ENCODE measurements at places on chromosomes 3 and 15.

- no peak for DNase-seq
Observed at GRCh38 chr3:8512234-8512633, 10.6 kb downstream of the LMCD1 start.

GRCh38 chr3:37667335-37667734, 194.3 kb upstream of the CTDSPL start:
- DNase-seq, result no peak

GRCh38 chr15:52134502-52135144, 22.0 kb upstream of the BCL2L10 start:
- no peak for DNase-seq

- DNase-seq, result no peak
Observed at GRCh38 chr3:89565098-89565497, 457.7 kb downstream of the EPHA3 start.

DNA sequence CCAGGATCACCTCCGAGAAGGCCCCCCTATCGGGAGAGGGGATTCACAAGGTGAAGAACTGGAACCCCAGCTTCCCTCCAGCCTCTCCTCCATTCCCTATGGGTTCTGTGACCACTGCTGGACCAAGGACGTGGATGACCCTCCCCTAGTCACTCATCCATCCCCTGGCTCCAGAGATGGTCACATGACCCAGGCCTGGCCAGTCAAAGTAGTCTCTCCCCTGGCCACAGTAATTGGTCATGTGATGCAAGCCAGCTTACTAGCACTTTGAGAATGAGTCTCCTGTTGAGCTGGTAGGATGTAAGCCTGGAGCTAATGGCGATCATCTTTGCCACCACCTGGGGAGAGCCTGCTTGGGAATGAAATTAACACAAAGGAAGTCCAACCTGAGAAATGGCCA, 3.9 kb downstream of the CAMK1 start:
- no peak for DNase-seq

GRCh38 chr3:28850186-28850585, 430.7 kb upstream of the RBMS3 start:
- DNase-seq, result no peak

GRCh38 chr3:160928183-160928726, 172.2 kb downstream of the PPM1L start:
- peak; percentile 18 for DNase-seq

- no peak for DNase-seq
Observed at GRCh38 chr3:71726146-71726545, 944 bp upstream of the EIF4E3 start.

GRCh38 chr15:38414357-38414756, 39.6 kb upstream of the FAM98B start:
- peak; percentile 59 for DNase-seq

DNA sequence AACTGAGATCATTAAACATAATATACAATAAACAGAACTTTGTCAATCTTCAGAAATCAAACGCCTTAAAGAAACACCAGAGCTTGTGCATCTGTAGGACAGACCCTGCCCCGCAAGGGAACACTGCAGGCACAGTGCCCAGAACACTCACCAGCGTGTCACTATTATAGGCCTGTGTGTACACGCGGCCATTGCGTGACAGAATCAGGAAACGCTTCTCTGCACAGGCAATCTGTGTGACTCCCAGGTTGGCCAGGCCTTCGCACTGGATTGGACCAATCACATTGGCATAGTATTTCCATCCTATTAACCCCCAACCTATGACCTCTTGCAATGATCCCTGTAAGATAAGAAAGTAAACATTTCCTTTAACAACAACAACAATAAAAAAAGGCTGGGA, 52.9 kb downstream of the HERC2 start:
- no peak for DNase-seq

GRCh38 chr3:141686466-141687291, 51.4 kb upstream of the RNF7 start:
- DNase-seq, result no peak

- no peak for DNase-seq
Observed at GRCh38 chr3:8164145-8164544, 337.5 kb upstream of the LMCD1 start.

- DNase-seq, result peak; percentile 73
Observed at GRCh38 chr3:140845882-140846281, 95.8 kb upstream of the SLC25A36 start.

GRCh38 chr3:194876403-194877095, 190.9 kb downstream of the FAM43A start:
- no peak for DNase-seq

- DNase-seq, result no peak
Observed at GRCh38 chr3:151123827-151124226, 38.4 kb downstream of the MED12L start.

DNA sequence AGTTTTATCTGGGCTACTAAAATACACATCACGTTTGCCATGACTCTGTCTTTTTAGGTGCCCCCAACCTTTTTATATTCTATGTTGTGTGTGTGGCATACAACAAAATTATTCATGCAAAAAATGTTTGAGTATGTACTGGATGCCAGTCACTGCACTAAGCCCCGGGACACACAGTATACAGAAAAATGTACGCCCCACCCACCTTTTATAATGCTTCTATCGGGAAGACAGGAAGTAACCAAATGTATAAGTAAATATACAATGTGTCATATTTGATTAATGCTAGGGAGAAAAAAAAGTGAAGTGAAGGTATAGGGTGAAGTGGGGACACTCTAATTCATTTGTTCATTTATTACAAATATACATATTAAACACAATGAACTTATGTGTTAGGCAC, 503.4 kb upstream of the MDFIC2 start:
- DNase-seq, result no peak

GRCh38 chr3:187919544-187919943, 174.3 kb upstream of the BCL6 start:
- DNase-seq, result peak; percentile 71

- no peak for DNase-seq
Observed at GRCh38 chr3:61505197-61505596, 56.2 kb upstream of the PTPRG start.

GRCh38 chr15:38864827-38865581, 300.4 kb upstream of the RASGRP1 start:
- DNase-seq, result no peak

DNA sequence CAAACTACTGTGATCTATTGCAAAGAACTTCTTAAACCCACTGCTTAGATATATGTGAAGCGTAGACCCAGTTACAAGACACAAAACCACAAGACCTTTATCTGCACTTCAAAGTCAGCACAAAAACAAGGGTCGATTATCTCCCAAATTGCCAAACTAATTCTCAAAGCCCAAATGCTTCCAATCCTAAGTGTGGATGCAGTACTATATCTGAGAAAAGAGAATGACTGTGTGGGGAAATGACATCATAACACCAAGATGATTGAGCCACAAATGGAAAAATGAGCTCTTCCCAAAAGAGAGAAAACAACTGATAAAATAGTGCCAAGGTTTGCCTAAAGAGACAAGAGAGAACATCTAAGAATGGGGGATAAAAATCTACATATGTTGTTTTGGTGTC, 86.2 kb downstream of the MEIS2 start:
- no peak for DNase-seq

- DNase-seq, result no peak
Observed at GRCh38 chr3:19012846-19013245, 135.5 kb upstream of the KCNH8 start.

DNA sequence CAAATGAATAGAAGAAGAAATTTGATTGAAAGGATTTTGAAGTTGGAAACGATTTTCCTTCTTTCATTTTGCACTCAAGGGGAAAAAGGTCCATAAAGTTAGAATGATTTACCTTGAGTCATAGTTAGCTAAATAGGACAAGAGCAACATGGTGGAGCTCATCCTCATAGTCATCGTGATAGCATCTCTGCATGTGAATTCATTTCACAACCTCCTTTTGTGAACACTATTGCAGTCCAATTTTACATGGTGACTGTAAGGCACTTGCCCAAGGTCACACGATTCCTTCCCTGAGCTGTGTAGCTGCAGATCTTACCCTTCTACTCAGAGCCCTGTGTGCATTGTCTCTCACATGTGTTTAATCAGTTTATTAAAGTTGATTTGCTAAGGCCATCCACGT, 359.8 kb upstream of the C2CD4B start:
- no peak for DNase-seq

DNA sequence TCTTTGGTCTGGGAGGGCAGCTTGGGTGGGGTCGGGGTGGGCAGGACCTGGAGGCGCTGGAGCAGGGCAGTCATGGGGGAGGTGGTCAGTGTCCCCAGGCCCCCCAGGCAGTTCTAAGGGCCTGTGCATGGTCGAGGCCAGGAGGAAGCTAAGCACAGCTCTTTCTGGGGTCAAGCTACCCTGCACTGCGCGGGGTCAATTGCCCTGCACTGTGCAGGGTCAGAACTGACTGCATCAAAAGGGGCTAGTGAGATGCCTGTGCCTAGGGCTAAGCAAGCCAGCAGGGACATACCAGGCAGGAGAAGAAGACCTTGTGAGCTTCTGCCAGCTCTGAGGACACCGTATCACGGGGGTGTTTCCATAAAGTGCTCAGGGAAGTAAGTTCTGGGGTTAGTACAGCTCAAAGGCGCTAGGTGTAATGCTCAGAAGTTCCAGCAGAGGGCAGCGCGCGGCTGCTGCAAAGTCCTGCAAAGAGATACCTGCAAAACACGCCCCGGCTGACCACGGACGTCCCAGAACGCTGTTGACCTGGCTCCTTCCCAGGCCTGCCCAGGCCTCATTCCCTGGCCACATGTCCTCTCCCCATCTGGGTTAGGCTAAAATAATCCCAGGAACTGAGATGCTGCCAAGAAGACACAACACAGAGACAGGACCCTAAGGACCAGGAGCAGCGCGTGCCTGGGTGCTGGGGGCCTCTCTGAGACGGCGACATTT, 18.8 kb upstream of the IQSEC1 start:
- DNase-seq, result peak; percentile 85

DNA sequence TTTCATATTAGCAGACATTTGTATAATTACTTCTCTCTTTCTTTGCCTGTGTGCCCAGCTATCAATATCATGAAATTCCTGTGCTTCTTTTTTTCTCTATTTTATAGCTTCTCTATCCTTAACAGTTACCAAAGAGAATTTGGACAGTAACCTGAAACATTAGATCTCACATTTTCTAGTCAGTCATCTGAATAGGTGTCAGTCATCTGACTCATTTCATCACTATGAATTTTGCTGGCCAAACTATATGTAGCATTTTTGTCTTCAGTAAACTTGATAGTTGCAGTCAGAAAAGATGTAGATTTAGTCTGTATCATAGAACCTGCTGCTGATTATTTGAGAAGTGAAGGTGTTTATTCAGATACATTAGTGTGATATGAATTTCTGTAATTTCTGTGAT, 52.6 kb downstream of the HMG20A start:
- no peak for DNase-seq

- peak; percentile 22 for DNase-seq
Observed at GRCh38 chr3:42961633-42962032, 17.5 kb upstream of the GASK1A start.

GRCh38 chr3:17967111-17967510, 224.7 kb upstream of the TBC1D5 start:
- DNase-seq, result no peak

DNA sequence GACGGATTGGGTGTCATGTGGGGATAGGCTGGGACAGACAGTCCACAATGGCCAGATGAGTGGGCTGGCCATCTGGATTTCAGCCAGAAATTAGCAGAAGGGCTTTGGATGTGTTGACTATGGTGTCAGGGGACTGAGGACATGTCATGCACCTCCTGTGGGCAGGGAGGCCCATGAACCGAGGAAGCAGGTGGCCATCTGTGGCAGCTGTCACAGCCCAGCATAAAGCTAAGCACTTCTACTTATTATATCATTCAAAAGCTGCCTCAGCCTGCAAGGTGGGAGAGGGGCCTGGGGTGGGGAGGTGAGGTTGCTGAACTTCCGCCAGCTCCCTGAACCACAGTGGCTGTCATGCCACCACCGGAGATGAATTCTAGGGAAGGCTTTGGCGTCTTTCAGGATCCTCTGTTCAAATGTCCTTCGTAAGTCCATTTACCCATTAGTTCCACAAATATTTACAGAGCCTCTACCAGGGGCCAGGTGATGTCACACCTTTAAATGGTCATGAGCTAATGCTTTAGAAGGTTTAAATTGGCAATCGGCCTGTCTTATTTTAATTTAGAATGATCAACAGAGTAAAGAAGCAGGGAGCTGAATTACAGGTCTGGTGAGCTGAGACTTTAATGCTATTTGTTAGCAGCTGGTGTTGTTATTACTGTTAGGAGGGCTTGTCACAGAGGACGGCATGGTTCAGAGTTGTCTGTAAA, 23.6 kb upstream of the CAV3 start:
- no peak for DNase-seq

DNA sequence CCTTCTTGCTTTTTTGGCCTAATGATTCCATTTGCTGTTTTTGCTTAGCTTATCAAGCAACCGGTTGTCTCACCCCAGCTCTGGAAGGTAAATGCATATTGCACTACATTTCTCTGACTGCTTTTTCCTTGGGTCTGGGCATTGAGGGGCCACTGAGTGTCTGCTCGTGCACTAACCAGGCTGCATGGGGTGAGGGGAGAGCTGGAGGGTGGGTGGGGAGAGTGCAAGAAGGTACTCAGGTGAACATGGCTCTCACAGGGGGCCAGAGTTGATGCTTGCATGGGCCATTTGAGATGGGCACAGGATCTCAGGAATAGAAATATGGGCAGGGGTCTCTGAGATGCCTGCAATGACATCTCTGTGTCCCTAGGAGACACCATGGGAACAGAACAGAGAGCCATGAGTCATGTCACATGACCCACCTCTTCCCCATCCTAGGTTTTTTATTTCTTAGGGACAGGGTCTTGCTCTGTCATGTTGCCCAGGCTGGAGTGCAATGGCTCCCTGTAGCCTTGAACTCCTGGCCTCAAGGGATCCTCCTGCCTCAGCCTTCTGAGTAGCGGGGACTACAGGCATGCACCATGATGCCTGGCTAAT, 6.2 kb downstream of the ALPK3 start:
- no peak for DNase-seq
